Fibroblast of skin of scalp (primary cell): ENCODE measurements at places on chromosomes 4 and X.

- no peak for DNase-seq
These were observed 18.7 kb upstream of the ADD1 start for GRCh38 chr4:2824836-2825381.

DNA sequence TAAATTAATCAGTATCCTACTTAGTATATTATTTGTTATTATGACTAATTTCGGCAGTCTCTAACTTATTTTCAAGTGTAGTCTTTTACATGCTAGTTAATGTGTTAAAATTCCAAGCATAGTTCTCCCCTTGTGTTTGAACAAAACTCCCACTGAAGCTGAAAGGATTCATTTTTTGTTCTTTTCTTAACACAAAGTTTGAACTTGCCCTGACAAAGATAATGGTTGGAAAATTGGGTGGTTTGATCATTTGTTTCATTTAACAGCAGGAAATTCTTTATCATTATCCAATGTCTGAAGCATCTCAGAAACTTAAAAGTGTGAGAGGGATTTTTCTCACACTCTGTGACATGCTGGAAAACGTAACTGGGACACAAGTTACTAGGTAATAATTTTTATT is 36.0 kb downstream of the INTU start:
- peak; percentile 6 for DNase-seq

GRCh38 chrX:2373615-2374014 is 127.2 kb downstream of the DHRSX start:
- DNase-seq, result no peak

DNA sequence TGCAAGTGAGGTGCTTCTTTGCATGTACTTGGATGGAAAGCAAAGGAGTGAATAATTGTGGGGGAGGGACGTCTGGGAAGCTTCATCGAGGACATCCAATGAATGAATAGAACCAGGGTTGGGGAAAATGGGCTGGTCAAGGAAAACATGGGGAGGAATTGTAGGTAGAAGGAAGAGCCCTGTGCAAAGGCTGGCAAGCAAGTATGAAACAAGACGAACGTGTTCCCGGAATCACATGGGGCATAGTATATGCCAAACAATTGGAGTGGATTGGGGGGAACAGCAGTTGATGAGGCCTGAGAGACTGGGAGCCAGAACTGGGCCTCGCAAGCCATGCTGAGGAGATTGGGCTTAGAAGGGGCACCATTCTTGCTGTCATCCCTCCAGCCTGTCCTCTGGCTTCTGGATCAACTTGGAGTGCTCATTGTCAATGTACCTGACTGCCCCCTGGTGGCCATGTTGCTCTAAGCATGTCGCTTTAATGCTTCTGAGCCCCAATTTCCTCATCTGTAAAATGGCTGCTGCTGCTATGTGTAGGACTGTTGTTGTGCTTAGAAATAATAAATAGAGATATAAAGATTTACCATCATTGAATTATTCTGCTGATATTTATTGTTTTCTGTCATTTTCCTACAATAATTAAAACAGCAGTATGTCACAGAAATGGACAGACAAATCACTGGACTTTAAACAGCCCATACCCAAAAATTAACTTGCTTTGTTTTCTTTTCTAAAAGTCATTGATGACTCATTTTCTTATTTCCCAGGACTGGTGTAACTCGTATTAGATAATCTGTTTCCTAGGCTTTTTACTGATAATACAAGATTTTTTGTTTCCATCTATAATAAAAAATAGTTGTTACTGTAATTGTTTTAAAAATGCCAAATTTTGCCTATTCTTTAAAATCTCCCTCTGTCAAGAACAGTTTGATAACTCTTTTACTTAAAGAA is 66.4 kb downstream of the JADE3 start:
- peak; percentile 77 for DNase-seq

DNA sequence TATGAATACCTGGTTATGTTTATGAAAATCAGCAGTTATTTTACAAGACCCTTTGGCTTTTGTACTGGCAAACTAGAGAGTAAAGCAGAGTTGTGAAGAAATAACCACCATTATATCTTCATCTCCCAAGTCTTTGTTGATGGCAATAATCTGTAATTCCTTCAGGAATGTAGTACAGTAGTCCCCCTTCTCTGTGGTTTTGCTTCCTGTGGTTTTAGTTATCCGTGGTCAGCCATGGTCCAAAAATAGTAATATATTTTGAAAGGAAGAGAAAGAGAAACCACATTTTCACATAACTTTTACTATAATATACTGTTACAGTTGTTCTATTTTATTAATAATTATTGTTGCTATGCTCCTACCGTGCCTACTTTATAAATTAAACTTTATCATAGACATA is 27.8 kb downstream of the BANK1 start:
- DNase-seq, result peak; percentile 87

GRCh38 chr4:3826247-3827172 is 60.3 kb downstream of the ADRA2C start:
- DNase-seq, result no peak

DNA sequence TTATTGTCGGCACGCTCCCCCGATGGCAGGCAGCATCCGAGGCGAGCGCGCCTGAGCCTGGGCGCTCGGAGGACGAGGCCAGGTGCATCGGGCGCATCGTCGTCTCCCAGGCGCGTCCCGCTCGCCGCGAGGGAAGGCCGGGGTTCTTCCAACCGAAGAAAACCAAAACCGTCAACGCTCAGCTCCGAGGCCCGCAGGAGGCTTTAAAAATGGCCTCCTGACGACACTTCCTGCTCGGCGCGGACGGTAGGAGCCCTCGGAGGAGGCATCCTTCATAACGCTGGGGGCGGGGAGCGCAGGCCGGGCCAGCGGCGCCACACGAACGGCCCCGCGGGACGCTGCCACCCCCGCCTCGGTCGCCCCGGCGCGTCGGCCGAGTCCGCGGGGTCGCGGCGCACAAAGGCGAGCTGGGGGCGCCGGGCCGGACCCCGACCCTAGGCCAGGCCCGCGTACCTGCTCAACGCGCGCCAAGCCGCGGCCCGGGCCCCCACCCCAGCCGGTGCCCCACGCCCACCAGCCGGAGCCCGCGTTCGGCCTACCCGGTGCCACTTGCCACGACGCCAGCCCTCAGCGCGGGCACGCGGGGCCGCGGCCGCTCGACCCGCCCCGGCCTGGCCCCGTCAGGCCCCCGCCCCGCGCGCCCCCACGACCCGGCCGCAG is 501 bp downstream of the ZNF518B start:
- peak; percentile 73 for DNase-seq

DNA sequence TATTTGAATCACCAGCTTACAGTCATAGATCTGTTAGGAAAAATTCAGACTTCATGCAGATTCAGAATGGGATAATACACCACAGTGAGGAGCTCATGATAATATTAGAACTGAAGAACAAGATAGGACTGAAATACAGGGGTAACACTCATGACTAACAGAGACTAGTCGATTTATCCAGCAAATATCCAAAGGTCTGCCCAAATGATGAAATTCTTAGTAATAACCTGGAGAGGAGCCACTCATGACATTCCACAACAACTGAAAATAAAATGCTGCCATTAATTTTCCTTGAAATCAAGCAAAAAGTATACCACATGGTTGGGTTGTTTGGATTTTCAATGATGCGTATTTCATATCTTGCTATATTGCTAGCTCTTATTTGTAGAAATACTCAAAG is 903.7 kb upstream of the ADGRL3 start:
- peak; percentile 48 for DNase-seq

GRCh38 chrX:68995780-68996551 is 167.1 kb downstream of the EFNB1 start:
- DNase-seq, result peak; percentile 64

DNA sequence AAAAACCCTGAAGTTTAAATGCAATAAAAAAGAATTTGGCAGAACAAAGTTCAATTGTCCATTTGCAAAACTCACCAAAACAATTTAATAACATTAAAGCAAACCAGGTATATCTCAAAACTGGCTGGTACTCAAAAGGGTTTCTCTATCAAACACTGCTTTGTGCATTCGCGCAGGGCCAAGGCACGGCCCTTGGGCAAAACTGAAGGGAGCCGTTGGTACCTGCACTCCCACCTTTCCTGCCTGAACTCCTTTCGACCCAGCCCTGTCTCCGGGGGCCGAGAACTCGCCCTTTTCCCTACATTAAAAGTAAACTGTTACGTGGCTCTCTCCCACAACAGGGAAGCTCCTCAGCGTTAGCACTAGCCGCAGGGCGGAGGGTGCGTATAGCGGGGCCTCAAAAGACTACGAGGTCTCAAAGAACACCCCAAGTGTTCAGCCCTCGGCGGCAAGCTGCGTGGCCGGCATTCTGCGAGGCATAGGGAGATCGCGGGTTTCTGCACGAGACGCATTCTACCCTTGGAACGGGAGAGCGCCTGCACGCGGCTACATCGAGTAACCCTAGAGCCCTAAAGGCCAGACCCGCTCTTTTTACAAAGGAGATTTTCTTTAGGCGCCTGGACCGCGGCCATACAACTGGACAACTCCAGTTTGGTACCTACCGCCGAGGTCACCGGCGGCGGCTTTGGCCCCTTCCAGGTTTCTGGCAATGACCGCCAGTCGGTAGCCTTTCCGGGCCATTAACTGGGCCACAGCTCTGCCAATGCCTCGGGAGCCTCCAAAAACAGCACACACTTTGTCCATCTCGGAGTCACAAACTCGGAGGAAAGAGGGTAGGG is 550 bp downstream of the CBR4 start:
- peak; percentile 65 for DNase-seq
